PC-3 (cell line): ENCODE measurements at places on chromosomes 1 and 21. TPM values are rescaled to one million over a fixed set of nuclear protein-coding genes. Genes with fewer than 3 reads are reported as not detected.

- no peak for DNase-seq
These were observed 50.1 kb downstream of the VPS13D start for GRCh38 chr1:12279728-12280464.

DNA sequence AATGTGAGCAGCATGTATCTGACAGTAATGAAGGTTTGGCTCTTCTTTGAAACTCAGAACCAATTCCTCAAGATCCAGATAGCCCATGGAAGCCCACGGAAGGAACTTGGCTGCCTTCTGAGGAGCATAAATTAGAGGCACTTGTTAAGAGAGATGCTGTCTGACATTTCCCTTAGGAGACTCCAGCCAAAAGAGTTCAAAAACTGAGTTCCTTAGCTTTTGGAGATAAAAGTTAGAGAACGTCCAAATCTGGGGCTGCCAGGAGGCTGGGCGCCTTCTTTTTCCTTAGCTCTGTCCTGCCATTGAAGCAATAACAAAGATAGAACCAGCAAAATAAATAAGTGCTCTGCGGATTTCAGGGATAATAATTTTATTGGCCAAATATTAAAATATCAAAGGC is 439.6 kb upstream of the USP24 start:
- DNase-seq: no peak

DNA sequence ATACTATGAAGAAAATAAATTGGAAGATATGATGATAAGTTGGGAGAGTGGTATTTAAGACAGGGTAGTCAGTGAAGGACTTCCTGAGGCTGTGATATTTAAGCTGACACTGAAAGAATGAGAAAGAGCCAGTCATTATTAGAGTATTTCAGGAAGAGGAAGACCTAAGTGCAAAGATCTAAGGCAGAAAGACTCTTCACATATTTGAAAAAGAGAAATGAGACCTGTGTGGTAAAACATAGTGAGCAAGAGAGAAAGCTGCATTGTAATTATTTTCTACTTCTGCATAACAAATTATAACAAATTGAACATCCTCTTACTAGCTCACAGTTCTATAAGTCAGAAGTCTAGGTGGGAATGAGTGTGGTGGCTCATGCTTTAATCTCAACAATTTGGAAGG is 34.6 kb upstream of the DOCK7 start:
- no peak for DNase-seq

- DNase-seq: no peak
These were observed 9.3 kb downstream of the LRRC71 start for GRCh38 chr1:156929596-156930238.

DNA sequence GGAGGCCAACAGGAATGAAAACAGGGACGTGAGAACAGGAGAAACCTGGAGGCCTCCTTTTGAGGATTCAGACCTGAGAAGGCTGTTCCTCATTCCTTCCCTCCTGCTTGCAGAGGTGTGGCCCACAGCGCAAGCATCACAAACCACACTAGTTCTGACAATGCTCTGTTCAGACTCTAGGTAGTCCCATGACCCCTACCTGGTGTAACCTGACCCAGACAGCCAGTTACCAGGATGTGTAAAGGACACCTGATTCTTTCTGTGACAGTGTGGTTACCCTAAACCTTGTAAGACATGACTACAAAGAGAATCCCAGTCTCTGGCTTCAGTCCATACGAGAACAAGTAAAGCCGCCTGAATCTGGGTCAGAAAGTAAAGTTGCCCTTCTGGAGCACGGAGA is 3.2 kb downstream of the MECR start:
- peak; percentile 59 for DNase-seq

DNA sequence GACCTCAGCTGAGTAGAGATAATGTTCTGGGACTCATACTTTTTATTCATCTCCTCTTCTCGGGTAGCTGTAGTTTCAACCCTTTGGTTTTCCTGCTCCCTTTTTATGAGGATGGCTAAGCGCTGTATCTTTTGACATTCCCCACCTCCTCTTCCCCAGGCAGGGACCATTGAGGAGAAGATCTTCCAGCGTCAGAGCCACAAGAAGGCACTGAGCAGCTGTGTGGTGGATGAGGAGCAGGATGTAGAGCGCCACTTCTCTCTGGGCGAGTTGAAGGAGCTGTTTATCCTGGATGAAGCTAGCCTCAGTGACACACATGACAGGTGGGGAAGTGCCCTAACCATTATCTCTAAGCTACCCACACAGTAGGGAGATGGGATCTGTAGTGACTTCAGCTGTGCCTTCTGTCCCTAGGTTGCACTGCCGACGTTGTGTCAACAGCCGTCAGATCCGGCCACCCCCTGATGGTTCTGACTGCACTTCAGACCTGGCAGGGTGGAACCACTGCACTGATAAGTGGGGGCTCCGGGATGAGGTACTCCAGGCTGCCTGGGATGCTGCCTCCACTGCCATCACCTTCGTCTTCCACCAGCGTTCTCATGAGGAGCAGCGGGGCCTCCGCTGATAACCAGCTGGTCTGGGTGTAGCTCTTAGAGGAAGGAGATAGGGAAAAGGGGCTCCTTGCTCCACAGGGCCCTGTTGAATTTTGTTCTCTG is 25.6 kb downstream of the LRRC41 start:
- no peak for DNase-seq

The PRKAA2 gene
- total RNA-seq: 3.4 and 4.5 TPM in 2 replicates

The RSPH1 gene
- 0.51 and 0.98 TPM in 2 replicates for total RNA-seq

- no peak for DNase-seq
These were observed 27.5 kb upstream of the COL9A2 start for GRCh38 chr1:40344597-40344996.

DNA sequence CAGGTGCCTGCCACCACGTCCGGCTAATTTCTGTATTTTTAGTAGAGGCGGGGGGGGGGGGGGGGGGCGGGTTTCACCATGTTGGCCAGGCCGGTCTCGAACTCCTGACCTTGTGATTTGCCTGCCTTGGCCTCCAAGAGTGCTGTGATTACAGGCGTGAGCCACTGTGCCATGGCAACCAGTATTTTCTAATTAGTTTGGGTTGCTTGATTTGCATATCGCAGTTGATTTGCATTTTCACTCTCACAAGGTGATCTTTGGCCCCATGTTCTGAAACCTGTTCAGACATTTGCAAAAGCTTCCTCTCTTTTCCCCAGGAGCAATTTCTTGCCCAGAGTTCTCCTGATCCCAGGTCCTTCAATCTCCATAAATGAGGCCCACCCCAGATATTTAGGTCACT is 1.7 kb downstream of the TOR3A start:
- DNase-seq: no peak

DNA sequence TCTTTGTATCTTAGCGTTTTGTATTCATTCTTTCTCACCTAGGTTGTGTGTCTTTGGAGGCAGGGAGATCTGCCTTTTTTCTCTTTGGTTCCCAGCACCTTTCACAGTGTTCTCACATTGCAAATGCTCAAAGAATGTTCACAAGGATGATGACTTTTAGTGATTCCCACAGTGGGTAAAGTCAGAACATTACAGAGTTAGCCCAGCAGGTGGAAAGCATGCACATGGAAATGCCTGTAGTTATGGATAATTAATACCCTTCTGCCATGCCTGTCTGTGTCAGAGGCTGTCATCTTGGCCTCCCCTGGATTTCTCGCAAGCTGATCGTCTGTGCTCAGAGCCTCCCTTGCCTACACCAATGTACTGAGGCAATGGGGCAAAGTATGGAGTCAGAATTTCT is 458.9 kb downstream of the LMO4 start:
- peak; percentile 51 for DNase-seq

- DNase-seq: no peak
These were observed 1035.7 kb downstream of the ADGRL2 start for GRCh38 chr1:82836213-82836972.

GRCh38 chr21:43195121-43196021 is 26.6 kb downstream of the CRYAA start:
- DNase-seq: no peak

GRCh38 chr1:182785181-182785580 is 4.4 kb upstream of the NPL start:
- DNase-seq: no peak
